ENCODE measurements at places on chromosomes 4 and X.

- no peak for DNase-seq
Measured at GRCh38 chr4:152104356-152104755, 343.5 kb upstream of the GATB start.

DNA sequence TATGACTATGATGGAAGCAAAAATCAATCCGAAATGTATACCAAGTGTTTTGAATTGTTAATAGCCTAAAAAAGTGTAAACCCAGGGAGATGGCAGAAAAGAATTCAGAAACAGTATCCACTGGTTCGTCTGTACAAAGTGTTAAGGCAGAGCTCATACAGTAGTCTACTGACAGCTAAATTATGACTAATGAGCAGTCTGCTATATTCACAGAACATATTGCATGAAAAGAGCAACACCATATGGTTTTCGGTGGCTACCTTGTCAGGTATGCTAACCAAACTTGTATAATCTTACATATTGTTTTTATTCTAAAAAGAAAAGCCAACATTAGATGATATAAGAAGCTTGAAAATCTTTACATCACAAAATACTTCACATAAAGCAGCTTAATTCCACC is 18.5 kb downstream of the EPHA5 start:
- DNase-seq, result no peak

- DNase-seq, result no peak
Measured at GRCh38 chrX:147894366-147894963, 17.3 kb upstream of the FMR1 start.

GRCh38 chr4:16122784-16123183 is 39.0 kb upstream of the PROM1 start:
- no peak for DNase-seq

DNA sequence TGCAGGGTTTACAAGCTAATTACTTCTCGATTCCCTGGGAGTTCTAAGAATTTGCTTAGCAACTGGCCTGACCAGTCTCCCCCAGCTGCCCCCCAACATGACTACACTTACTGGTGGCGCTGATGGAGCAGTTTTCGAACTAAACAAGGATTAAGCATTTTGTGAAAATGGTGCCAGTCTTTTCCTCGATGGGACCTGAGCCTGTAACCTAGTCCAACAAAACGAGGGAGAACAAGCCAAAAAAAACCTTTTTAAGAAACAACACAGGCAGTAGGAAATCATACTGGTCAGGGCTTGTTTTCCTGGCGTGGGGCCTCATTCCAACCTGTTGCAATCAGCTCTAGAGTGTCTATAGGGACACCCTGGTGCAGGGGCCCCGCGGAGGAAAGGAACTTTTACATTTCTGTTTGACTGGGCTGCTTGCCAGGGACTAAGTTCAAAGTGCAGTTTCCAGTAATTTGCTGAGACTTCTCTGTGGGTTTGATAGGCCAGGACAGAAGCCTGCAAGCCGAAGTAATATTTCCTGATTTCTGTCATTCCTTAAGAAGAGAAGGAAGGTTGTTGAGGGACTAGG is 158.7 kb downstream of the SPRY1 start:
- peak; percentile 94 for DNase-seq

GRCh38 chrX:39577985-39578869 is 519.5 kb downstream of the BCOR start:
- no peak for DNase-seq

DNA sequence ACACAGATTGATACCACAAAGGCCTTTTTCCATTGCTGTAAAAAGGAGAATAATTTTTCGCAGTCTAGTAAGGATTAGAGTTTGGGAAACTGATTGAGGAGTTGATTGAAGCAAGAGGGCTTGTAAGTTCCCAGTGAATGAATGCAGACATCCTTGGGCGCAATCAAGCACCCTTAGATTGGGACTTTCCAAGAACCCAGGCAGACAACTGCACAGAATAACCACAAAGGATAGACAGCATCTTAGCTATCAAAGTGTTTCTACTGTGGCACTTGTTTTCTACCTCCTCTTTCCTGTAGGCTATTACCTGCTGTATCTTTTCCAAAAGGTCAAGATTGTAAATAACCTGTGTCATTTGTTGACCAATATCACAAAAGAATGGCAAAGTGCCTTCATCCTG is 2.6 kb downstream of the COX18 start:
- DNase-seq, result no peak

DNA sequence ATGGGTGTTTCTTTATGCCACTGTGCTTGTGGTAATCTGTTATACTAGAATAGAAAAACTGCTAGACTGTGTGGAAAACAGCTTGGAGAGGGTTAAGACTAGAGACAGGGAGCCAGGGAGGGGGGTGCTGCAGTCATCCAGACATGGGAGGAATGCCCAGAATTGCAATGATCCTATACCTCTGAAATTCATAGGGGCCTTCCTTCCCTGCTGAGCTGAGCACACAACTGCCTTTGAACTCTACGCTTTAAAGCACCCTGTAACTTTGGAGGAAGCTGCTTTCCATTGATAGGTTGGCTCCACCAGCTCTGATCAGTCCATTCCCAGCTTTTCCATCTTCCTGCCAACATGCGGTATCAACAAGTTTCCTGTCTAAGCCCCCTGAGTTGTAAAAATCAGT is 155.9 kb upstream of the RASGEF1B start:
- DNase-seq, result no peak

DNA sequence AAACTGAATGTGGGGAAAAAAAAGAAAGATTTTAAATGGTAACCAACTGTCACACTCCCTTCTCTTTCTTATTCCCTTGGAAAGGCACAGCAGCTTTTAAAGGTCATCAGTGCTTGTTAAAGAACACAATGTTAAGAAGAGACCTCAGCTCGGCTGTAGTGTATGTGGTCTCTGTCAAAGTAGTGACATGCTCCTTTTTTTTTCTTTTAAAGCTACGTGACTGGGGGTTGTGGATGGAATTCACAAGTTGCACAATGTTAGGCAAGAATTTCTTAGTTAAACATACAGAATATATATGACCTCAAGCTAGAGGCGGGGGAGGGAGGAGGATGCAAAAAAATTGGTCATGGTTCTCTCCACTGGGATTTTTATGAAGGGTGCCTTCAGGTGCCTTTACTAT is 45.6 kb downstream of the OCRL start:
- DNase-seq, result no peak

All from osteocyte (in vitro differentiated cells).